NCI-H187 (cell line): ENCODE measurements at places on chromosomes 3 and 15.

GRCh38 chr15:66404532-66404931 is 17.8 kb downstream of the MAP2K1 start:
- DNase-seq, result no peak

DNA sequence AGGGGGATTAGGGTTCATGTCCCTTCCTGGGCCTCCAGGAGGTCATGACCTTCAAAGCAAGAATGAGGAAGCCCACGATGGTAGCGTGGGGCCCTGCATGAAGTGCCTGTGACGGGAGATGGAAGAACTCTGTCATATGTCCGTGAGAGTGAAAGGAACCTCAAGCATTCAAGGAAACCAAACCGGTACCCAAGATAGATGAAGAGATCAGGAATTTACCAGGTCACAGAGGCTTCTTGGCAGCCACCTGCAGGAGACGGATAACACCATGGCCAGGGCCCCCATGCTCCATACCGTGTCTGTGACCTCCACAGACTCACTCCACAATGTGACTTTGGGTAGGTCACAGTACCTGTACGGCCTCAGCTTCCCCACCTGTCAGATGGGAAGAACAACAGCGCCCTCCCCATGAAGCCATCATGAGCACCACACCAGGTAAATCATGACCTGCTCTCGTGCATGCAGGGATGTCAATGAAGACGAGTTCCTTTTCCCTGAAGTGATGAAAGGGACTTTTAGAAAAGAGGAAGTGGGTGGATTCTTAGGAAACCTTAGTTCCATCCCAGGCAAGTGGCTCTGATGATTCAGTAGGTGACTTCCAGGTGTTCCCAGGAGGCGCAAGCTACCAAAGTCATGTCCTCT is 23.3 kb upstream of the CYP11A1 start:
- DNase-seq, result no peak

GRCh38 chr15:24962880-24963279 is 8.1 kb downstream of the SNRPN start:
- no peak for DNase-seq

- DNase-seq, result no peak
Observed at GRCh38 chr3:19272296-19272695, 124.0 kb downstream of the KCNH8 start.

DNA sequence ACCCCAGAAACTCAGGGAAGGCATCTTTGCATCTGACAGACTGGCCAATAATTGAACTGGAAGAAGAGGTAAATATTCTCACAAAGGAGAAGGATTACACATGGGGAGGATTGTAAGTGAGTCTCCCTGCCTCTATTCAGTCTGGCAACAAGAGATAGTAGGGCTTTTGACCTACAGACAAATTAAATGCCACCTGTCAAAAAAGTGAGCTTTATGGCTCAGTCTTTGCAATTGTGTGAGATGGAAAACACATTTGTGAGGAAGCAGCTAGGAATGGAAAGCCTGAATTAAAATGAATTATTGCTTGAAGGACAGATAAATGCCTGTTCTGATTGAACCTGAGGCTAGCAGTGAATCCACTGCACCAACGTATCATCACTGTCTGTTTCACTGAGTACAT is 173.3 kb upstream of the GOLIM4 start:
- DNase-seq, result no peak

- no peak for DNase-seq
Observed at GRCh38 chr3:30747771-30748281, 141.4 kb downstream of the TGFBR2 start.

GRCh38 chr15:100780208-100780800 is 99.3 kb upstream of the ALDH1A3 start:
- DNase-seq, result no peak

DNA sequence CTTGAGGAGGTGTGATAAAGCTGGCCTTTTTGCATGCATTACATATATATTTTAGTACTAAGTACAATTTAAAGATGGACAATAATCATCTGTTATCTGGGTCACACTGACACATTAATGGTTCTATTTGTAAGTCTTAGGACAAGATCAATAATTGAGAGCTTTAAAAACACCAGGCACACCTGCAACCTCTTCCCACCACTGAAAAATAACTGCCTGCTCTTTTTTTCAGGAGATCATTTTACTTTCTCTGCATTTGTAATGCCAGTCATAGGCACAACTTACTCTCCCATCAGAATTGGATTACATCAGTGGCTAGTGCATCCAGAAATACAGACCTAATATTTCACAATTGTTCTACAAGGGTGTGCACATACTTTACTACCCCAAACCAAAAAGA is 149.8 kb downstream of the MECOM start:
- DNase-seq, result no peak

DNA sequence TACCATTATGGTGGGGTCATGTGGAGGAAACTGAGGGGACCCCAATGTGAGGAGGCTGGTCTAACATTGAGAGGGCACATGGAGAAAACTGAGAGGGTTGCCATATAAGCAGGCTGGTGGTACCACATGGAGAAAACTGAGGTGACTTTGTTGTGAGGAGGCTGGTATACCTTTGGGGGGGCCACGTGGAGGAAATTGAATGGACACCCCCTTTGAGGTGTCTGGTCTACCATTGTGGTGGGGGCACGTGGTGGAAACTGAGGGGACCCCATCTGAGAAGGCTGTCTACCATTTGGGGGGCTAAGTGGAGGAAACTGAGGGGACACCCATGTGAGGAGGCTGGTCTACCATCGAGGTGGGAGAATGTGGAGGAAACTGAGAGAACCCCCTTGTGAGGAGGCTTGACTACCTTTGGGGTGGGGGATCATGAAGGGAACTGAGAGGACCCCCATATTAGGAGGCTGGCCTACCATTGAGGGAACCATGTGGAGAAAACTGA is 163.8 kb downstream of the FBLN2 start:
- no peak for DNase-seq

GRCh38 chr15:100727291-100727851 is 125.0 kb downstream of the ASB7 start:
- DNase-seq, result no peak

DNA sequence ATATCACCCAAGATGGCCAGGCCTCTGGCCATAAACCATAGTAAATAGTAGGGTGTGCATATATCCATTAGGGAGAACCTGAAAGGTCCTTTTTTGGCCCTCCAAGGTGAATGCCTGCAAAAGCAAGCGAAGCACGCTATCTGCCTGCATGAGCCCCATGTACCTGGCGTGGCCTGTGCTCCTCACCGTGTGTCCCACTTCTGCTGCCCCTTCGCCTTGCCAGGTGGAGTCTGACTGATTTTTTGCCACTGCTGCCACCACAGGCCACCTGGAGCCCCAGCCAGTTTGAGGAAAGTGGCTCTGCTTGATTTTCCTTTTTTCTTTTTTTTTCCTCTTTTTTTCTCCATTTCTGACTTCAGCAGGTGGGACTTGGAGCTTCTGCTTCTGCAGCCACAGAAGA is 139.7 kb downstream of the SNRPN start:
- DNase-seq, result no peak

DNA sequence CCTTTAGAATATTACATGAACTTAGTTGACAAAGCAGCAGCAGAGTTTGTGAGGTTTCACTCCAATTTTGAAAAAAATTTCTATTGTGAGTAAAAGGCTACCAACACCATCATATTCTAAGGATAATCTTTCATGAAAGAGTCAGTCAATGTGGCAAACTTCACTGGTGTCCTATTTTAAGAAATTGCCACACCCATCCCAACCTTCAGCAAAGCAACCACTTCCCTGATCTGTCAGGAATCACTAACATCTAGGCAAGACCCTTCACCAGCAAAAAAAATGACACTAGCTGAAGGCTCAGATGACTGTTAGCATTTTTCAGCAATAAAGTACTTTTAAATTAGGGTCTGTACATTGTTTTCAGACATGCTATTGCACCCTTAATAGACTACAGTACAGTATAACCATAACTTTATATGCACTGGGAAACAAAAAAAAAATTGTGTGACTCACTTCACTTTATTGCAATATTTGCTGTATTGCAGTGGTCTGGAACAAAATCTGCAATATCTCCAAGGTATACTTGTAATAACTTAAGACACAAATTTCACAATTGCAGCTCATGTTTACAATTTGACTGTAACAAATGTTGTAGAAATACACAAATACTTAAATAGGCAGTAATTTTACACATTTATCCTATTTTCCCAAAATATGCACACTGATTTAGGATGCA is 38.9 kb upstream of the ALCAM start:
- DNase-seq, result no peak

- DNase-seq, result no peak
Observed at GRCh38 chr3:33426068-33426467, 14.1 kb downstream of the UBP1 start.

DNA sequence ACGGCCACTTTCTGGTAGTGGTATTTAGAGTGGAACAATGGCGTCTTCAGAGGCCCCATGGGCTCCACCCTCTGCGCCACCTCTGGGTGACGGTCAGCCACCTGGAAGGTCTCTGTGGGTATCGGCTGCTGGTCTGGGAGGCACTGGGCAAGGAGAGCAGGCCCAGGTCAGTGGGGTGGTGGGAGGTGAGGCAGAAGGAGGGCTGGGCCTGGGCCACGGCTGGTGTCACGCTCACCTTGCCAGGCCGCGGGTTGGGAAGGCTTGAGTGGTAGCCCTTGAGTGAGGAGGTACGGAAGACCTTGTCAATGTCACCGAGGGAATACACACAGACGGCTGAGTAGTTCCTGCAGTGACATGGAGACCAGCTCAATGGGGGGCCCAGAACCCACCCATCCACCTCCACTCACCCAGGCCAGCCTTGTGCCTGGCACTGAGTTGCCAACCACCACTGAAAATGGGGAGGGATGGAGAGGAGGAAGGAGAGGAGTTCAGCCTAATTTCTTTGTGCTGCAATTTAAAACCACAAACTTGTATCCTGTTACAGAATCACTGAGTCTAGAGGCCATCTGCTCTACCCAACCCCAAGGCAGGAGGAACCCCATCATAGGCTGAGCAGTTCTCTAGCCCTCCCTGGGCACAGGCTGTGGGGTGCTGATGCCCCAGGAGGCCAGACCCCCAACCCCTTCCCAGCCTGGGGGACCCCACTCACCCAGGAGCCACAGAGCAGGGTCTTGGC is 19.0 kb downstream of the SEMA7A start:
- DNase-seq, result no peak

- no peak for DNase-seq
Observed at GRCh38 chr3:191263365-191263764, 64.3 kb downstream of the OSTN start.

DNA sequence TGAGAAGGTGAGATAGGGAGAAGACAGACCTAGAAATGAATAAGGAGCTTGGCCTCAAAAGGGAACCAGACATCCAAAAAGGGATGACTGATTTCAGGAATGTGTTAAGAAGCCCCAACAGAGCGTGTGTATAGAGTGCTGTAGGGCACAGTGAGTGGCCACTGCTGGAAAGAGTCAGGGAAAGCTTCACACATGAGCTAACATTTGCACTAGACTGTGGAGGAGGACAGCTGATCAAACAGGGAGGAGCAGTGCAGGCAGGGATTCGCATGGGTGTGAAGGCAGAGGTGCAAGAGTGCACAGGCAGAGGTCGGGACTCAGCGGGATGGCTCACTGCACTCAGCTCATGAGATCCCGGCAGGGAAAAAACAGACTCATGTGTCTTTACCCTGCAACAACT is 61.8 kb downstream of the NPTN start:
- peak; percentile 55 for DNase-seq

- no peak for DNase-seq
Observed at GRCh38 chr15:92048739-92049138, 195.2 kb downstream of the SLCO3A1 start.

DNA sequence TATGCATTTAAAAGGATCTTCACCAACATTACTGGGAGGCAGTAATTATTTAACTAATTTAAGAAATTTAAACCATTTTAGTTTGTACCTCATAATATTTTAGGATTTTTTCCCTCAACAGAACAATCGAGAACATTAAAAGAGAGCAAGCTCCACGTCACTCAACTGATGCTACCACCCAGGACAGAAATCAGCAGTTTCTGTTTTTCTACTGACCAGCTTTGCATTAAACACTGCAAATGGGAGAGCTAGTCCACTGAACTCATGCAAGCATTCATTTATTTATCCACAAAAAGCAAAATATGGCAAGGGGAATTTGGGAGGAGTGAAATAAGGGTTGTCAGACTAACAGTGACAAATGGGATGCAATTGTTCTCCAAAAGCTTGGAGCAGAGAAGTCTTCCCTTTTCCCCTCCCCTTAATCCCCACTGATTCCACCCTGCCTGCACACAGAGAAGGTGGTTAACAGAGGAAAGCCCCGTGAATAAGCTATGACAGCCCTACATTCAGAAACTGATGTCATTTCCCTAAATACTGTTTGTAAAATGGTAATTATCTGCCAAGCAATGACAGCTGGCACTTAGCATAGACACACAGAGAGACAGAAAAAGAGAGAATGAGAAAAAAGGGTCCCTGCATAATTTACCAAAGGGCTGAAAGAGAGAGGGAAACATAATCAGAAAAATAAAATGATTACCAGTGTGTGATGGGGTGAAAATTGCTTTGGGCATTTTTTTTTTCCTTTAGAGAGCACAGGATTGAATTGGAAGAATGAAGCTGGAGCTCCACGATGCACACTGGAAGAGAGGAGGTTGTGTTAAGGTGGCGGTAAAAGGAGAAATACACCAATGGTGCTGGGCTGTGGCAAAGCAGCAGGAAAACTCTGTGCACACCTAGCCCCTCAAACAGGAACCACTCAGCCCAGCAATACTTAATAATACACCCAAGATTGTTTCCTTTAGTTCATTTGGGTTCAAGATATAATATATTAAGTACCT is 777.4 kb downstream of the TUSC7 start:
- DNase-seq, result no peak

DNA sequence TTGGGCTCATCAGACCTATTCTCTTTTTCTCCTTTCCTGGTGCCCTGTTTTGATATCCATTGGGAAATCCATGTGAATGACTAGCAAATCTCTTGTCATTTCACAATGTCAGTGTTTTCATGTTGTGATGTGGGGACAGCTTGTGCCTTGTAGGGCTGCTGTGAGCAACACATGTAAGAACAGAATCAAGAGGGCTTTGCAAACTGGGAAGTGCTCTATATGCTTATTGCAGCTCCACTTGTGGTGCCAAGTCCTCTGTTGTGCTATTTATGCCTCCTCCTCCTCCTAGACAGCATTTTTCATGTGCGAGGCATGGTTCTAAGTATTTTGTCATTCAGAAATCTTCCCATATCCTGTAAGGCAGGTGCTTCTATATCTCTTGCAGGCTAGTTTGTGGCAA is 56.4 kb downstream of the ZNF621 start:
- DNase-seq, result no peak

- DNase-seq, result no peak
Observed at GRCh38 chr3:113626503-113627371, 69.7 kb downstream of the USF3 start.
